ENCODE measurements at places on chromosomes 2 and 18. TPM values are rescaled to one million over a fixed set of nuclear protein-coding genes. Genes with fewer than 3 reads are reported as not detected.

DNA sequence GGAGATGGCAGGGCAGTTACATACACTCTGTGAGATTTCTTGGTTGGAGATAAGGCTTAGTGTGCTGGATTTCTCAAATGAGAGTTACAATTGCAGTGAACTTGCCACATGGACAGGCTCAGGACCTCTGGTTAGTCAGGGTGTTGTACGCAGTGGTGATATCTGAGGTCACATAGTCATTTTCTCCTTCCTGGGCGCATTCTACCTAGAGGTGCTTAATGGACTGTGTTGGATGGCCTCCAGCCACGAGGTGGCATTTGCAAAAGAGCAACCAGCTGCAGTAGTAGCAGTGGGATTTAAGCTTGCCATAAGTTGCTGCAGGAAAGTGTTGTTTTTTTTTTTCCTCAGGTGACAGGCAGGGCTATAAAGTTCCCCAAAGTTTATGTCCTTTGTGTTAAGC, 173.8 kb upstream of the TMEM200C start:
- H3K36me3 ChIP-seq = no peaks in the 10 kb centered on the region
- peaks cover 10% of the 10 kb centered on the region for H3K27me3 ChIP-seq
- H3K4me1 ChIP-seq = no peaks in the 10 kb centered on the region
- no peak overlapping the region for H3K4me3 ChIP-seq

DNA sequence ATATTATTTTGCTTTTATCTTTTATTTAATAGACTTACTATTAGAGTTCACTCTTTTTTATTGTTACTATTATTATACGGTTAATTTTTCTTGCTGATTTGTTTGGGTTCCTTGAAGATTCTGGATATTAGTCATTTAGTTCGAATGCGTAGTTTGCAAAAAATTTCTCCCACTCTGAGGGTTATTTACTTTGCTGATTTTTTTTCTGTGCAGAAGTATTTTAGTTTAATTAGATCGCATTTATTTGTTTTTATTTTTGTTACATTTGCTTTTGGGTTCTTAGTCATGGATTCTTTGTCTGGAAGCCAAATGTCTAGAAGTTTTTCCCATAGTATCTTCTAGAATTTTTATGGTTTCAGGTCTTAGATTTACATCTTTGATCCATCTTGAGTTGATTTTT, 585.2 kb downstream of the CPS1 start:
- H3K27me3 ChIP-seq = no peaks in the 10 kb centered on the region
- no peaks in the 10 kb centered on the region for H3K36me3 ChIP-seq
- H3K27ac ChIP-seq = no peak overlapping the region
- no peak overlapping the region for H3K4me3 ChIP-seq
- no peaks in the 10 kb centered on the region for H3K4me1 ChIP-seq

- no peak overlapping the region for H3K4me3 ChIP-seq
- DNase-seq = no peak
- no peaks in the 10 kb centered on the region for H3K36me3 ChIP-seq
- peaks cover 2% of the 10 kb centered on the region for H3K27me3 ChIP-seq
- H3K4me1 ChIP-seq = no peaks in the 10 kb centered on the region
Measured at GRCh38 chr2:47238638-47239037, 83.5 kb upstream of the STPG4 start.

DNA sequence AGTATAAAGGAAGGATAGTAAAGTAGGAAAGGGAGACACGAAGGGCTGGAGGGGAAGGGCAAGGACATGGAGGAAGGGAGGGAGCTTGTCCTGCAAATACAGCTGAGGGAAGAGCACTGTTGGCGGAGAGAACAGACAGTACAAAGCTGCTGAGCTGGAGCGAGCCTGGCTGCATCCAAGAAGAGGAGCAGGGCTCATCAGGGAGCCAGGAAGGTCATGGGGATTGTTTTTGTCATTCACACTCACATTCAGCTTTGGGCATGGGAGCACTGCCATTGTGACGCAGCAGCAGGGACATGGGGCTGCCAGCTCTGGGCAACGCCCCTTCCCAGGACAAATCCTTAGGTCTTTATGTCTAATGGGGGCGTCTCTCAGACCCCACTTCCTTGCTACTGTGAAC, 125.1 kb downstream of the COPS8 start:
- H3K4me3 ChIP-seq = no peak overlapping the region
- H3K4me1 ChIP-seq = no peaks in the 10 kb centered on the region
- no peaks in the 10 kb centered on the region for H3K36me3 ChIP-seq
- H3K27ac ChIP-seq = no peak overlapping the region

- no peak for DNase-seq
- peaks cover 21% of the 10 kb centered on the region for H3K4me1 ChIP-seq
- H3K27ac ChIP-seq = no peak overlapping the region
- peaks cover 29% of the 10 kb centered on the region for H3K36me3 ChIP-seq
- H3K4me3 ChIP-seq = no peak overlapping the region
Measured at GRCh38 chr2:53945538-53945937, 25.3 kb downstream of the PSME4 start.

GRCh38 chr2:27904405-27904665, 13.8 kb downstream of the BABAM2 start:
- H3K36me3 ChIP-seq = peaks cover 51% of the 10 kb centered on the region
- peaks cover 75% of the 10 kb centered on the region for H3K4me1 ChIP-seq
- no peak for DNase-seq
- H3K27ac ChIP-seq = no peak overlapping the region
- H3K27me3 ChIP-seq = no peaks in the 10 kb centered on the region
- no peak overlapping the region for H3K4me3 ChIP-seq

- H3K4me3 ChIP-seq = no peak overlapping the region
- no peaks in the 10 kb centered on the region for H3K4me1 ChIP-seq
- DNase-seq = no peak
- H3K27me3 ChIP-seq = peaks cover 2% of the 10 kb centered on the region
- H3K36me3 ChIP-seq = no peaks in the 10 kb centered on the region
Measured at GRCh38 chr18:13909141-13909940, 6.0 kb downstream of the MC2R start.

DNA sequence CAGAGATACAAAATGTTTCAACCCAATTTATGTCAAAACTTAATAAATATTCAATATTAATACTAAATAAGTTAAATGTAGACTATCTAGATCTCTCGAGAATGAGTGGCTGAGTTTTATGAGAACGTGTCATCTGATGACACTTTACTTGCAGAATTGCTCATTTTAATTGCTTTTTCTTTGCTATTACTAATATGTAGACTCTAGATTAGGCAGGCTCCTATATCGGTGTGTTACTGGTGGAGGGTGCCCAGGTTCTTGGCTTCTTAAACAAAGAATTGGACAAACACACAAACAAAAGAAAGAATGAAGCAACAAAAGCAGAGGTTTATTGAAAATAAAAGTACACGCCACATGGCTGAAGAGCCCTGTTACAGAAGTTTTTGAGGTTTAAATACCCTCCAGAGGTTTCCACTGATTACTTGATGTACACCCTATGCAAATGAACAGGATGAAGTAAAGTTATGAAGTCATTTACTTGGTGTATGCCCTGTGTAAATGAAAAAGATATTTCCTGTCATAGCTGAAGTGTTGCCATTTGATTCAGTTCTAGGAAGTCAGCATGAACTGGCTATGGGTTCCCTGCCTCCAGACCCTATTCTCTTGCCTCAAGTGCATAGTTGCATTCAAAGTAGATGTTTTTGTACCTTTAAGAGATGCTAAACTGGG, 122.9 kb upstream of the ITGA4 start:
- H3K4me3 ChIP-seq = no peak overlapping the region
- H3K36me3 ChIP-seq = no peaks in the 10 kb centered on the region
- H3K4me1 ChIP-seq = peaks cover 11% of the 10 kb centered on the region
- no peak for DNase-seq
- no peak overlapping the region for H3K27ac ChIP-seq

DNA sequence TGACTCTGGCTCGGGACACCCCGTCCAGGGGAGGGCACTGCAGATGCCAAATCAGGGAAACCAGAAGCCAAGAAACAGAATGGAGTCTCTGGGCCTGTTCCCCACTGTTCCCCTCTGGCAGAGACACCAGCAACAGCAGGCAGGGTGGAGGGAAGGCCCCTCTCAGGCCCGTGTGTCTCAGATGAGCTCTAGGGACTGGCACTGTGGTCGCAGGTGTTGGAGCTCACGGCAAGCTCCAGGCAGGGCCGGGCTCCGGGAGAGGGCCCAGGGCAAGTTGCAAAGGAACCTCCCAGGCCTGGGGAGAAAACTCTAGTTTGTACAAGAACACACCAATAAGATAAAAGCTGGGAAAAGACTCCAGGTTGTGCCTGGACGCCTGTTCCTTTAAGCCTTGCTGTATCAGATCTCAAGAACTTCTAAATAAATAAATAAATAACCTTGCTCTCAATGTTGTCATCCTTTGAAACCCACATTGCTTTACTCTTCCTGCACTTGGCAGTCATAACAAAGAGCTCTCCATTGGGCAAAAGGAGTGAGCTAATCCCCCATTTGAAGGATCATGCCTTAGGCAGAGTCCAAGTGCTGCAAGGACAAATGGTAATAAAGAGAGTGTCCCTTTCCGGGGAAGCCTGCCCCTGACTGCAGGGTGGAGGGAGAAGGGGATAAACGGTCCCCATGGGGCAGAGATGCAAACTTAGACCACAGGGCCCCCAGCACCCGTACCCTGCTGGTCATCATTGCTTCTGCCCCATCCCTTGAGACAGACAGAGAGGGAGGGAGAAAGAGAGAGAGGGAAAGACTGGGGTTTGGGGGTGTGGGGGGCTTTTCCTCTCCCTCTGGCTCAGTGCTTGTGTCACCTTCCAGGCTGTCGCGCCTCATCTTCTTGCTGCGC, 33.3 kb downstream of the CNGA3 start:
- H3K36me3 ChIP-seq = no peaks in the 10 kb centered on the region
- no peak overlapping the region for H3K4me3 ChIP-seq
- DNase-seq = no peak
- no peak overlapping the region for H3K27ac ChIP-seq

- no peak overlapping the region for H3K27ac ChIP-seq
- H3K4me1 ChIP-seq = peaks cover 17% of the 10 kb centered on the region
- H3K36me3 ChIP-seq = peaks cover 10% of the 10 kb centered on the region
- no peak overlapping the region for H3K4me3 ChIP-seq
- no peaks in the 10 kb centered on the region for H3K27me3 ChIP-seq
Measured at GRCh38 chr2:201523506-201523905, 72.0 kb downstream of the STRADB start.

DNA sequence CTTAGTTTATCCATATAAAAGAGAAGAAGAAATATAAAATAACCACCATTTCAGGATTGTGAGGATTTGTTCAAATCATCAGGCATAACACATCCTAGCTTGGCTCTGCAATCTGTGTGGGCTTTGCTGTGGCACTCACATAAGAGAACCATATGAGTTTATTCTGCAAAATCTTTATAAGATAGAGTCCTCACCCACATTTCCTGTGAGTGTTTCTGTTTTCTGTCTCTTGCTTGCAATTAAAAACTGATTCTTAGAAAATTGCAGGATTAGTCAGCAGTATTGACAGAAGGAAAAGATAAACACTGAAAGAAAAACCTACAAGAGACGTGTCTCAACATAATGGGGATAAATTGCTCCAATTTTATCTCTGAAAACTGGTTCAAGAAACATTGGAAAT, 258.5 kb downstream of the RND3 start:
- no peak for DNase-seq
- H3K27me3 ChIP-seq = no peaks in the 10 kb centered on the region
- H3K36me3 ChIP-seq = no peaks in the 10 kb centered on the region
- H3K4me3 ChIP-seq = no peak overlapping the region
- H3K4me1 ChIP-seq = no peaks in the 10 kb centered on the region
- no peak overlapping the region for H3K27ac ChIP-seq

GRCh38 chr18:27178424-27178823, 6.7 kb downstream of the CHST9 start:
- H3K4me1 ChIP-seq = no peaks in the 10 kb centered on the region
- H3K4me3 ChIP-seq = no peak overlapping the region
- H3K36me3 ChIP-seq = no peaks in the 10 kb centered on the region
- H3K27me3 ChIP-seq = peaks cover 6% of the 10 kb centered on the region
- no peak for DNase-seq

DNA sequence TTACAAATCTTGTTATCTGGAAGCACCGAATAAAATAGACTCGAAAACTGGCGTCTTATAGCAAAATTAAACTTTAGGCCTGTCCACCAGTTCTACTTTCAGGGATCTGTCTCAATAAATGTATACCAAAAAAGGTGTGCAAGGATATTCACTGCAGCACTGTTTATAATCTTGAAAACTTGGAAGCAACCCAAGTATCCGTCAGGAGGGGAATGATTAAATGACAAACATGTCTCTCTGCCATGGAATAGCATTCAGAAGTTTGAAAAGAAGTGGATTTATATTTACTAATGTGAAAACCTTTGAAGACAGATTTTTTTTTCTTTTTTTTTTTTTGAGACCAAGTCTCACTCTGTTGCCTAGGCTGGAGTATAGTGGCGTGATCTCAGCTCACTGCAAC, 32.3 kb upstream of the SATB2 start:
- H3K36me3 ChIP-seq = no peaks in the 10 kb centered on the region
- no peak for DNase-seq
- no peak overlapping the region for H3K27ac ChIP-seq
- peaks cover 18% of the 10 kb centered on the region for H3K27me3 ChIP-seq
- H3K4me1 ChIP-seq = no peaks in the 10 kb centered on the region
- H3K4me3 ChIP-seq = no peak overlapping the region

GRCh38 chr2:64192664-64193105, 48.5 kb upstream of the PELI1 start:
- H3K27ac ChIP-seq = no peak overlapping the region
- DNase-seq = no peak
- no peaks in the 10 kb centered on the region for H3K36me3 ChIP-seq
- no peak overlapping the region for H3K4me3 ChIP-seq

GRCh38 chr18:65659312-65659711, 91.5 kb upstream of the CDH7 start:
- no peak overlapping the region for H3K4me3 ChIP-seq
- DNase-seq = no peak
- H3K36me3 ChIP-seq = no peaks in the 10 kb centered on the region
- H3K27ac ChIP-seq = no peak overlapping the region
- H3K27me3 ChIP-seq = no peaks in the 10 kb centered on the region
- H3K4me1 ChIP-seq = no peaks in the 10 kb centered on the region

DNA sequence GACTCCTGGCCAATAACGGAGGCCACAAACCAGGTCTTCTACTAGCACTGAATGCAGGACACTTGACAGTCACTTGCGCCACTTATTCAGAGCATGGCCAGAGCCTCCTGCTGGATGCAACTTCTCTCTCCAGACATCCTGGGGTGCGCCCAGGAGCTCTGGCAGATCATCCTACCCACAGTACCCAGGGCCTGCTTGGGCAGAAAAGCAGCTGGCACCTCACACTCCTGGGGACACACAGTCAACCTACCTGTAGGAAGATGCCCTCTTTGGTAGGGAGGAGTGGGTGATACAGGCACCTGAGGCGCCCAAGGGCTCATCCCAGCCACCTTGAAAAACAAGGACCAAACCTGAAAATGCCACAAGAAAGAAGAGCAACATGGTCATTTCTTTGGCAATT, 13.3 kb downstream of the GALNT14 start:
- no peak overlapping the region for H3K4me3 ChIP-seq
- H3K27me3 ChIP-seq = peaks cover 13% of the 10 kb centered on the region
- H3K4me1 ChIP-seq = no peaks in the 10 kb centered on the region
- H3K27ac ChIP-seq = no peak overlapping the region
- no peak for DNase-seq
- H3K36me3 ChIP-seq = no peaks in the 10 kb centered on the region

The INHBB gene
- total RNA-seq = not detected

The THSD7B gene
- total RNA-seq = not detected

The ABCG5 gene
- not detected for total RNA-seq

The LYG2 gene
- total RNA-seq = not detected

The GLI2 gene
- not detected for total RNA-seq

The AOX1 gene
- 0.65 TPM for total RNA-seq

The MIB1 gene
- 24.7 TPM for total RNA-seq

The CLEC4F gene
- not detected for total RNA-seq
